T-helper 2 cell (primary cell): ENCODE measurements at places on chromosomes 3 and 15.

GRCh38 chr3:179179979-179180759 lies 32.0 kb downstream of the PIK3CA start:
- DNase-seq: no peak

DNA sequence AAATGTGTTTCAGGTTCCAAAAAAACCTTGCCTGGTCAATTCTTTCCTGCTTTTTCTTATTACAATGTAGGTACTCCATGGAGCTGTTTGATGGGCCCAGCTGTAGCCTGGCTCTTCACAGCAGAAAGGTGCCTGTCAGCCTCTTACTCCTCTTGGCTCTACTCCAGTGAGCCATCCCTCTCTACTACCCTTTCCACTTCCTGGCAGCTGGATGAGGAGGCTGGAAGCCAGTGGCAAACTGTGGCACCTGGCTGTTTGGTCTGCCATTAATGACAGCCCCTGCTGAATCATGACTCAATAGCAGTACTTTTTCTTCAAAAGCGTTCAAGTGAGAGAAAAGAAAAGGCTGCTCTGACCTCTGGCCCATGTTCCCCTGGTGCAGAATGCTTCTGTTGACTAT lies 618.1 kb downstream of the PYDC2 start:
- DNase-seq: no peak

- DNase-seq: no peak
Observed at GRCh38 chr3:177196008-177196455, 1.2 kb downstream of the TBL1XR1 start.

DNA sequence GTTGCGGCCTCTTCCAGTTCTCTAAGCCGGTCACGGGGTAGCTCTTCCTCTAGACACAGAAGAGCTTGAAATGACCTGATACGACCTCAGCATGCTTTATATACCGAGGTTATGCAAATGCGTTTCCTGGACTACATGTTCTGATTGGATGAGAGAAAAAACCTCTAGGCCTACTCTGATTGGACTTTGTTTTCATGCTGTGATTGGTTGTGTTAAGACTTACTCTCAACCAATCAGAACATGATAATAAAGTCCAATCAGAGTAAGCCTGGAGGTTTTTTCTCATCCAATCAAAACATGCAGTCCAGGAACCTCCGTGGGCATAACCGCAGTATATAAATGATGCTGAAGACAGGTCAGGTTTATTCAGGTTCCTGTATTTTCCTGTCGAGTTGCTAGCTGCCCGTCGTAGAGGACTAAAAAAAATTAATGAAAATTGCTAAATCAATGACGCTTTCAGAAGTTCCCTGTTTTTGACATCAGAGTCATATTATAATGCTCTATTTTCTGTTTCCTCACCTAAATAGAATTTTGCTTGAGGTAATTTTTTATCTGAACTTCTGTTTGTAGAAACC lies 177.4 kb downstream of the POTEB3 start:
- DNase-seq: no peak

GRCh38 chr3:170513642-170514041 lies 72.2 kb downstream of the SLC7A14 start:
- no peak for DNase-seq

- DNase-seq: no peak
Observed at GRCh38 chr3:85574006-85574705, 615.4 kb downstream of the CADM2 start.

DNA sequence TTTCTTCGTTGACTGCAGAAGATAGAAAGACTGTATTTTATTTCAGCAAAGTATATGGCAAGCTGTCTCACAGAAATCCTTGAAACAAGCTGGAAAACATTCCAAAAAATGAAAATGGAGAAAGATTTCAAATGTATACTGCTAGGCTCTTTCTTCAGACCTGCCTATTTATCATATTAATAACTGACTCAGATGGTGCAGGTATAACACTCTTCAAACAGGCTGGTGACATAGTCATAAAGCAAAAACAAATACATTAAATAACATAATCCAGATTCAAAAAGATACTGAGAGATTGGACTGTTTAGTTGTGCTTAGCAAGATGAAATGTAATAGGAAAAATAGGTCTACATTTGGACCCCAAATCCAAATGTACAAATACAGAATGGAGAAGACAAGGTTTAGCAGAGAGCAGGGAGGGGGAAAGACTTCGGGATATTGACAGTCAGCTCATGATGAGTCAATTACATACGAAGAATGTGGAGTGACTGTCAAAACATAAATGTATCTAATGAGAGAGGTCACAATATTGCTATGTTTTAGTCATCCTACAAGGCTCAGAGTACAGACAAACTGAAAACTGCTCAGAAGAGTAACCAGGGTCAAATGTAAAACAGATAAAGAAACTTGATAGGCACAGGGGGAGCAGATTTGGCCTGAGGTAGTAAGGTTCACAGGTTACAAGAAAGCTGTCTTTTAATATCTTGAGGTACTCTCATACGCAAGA lies 88.7 kb downstream of the DMXL2 start:
- no peak for DNase-seq

- DNase-seq: no peak
Observed at GRCh38 chr15:92853222-92853621, 46.9 kb upstream of the CHD2 start.

DNA sequence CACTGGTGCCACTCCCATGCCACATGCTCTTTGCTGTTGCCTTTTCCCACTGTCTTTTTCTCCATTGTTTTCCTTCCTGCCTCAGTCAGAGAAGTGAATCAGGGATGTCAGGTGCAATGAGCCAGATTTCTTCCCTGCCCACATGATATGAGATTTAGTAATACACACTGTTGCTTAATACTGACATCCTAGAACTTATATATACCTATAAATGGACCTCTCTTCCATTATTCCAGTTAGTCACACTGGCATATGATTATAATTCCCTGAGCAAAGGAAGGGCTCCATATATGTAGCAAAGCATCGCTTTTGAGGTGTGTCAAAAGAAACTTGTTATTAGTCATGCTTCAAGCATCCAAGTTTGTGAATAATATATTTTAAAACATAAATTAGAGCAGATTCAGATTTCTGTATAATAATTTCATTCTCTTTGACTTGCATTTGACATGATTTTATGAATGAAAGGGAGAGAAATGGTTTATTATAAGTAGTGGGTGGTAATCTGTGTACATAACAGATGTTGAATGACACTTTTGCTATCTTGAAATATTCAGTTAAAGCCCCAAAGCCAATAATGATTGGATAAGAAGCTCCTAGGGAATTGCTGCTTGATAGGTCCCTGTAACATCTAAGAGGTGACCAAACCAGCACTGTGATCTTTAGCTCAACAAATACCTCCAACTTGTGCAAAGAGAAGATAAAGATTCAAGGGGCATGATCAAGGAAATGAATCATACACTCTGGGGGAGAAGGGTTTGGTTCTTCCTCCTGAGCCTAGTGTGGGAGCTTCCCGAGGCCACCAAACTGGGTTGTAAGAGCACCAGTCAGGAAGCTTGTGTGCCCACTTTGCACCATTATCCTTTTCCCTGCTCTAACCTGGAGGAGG lies 48.6 kb downstream of the CHST2 start:
- DNase-seq: no peak
